ENCODE measurements at places on chromosomes 13 and 19.

DNA sequence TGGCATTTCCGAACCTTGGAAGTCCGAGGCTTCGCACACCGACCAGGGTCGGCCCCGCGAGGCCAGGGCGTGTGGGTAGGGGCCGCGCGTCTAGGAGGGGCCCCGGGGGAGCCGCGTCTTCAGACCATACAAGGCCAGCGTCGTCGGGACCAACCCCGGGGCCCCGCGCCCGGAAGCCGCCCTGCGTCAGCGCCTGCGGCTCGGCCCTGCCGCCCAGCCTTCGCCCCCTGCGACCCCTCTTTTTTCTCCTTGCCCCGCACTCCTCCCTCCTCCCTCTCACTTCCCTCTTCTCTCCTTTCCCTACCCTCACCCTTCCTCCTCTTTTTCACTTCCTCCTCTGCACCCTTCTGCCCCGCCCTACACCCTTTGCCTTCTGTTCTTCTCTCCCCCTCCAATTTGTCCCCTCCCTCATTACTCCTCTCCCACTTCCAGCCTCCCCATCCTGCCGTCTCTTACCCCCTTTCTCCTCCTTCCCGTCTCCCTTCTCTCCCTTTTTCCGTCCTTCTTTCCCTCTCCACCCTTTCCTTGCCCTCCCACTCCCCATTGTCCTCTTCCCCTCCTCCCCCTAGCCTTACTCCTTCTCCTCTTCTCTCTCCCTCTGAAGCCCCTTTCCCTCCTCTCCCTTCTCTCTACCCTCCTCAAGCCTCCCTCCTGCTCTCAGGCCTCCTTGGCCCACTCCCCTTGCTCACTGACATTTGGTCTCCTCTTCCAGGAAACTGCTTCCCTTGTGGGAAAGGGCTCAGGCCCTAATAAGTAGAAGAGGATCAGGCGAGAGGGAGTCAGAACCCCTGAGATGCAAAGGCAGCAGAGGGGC, 2.2 kb upstream of the PLEKHG2 start:
- peak; percentile 61 for DNase-seq

DNA sequence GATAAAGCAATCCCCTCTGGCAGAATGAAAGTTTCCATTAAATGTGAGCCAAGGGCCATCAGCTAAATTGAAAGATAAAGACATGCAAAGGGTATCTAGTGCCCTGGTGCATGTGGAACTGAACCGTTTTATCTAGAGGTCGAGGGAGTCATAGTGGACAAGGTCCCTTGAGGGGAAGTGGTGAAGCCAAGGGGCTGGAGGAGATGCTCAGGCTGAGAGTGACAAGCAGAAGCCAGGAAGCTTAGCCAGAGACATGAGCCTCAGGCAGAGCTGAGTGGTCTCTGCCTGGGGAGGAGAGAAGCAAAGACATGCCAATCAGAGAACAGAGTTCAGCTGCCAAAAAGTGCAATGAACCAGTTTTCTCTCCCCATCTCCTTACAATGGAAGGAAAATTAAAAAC, 68.1 kb upstream of the SLC10A2 start:
- no peak for DNase-seq

- no peak for DNase-seq
These were observed 2.9 kb downstream of the TGFB1 start for GRCh38 chr19:41350735-41351338.

- no peak for DNase-seq
These were observed 148.4 kb downstream of the COG6 start for GRCh38 chr13:39803851-39804250.

DNA sequence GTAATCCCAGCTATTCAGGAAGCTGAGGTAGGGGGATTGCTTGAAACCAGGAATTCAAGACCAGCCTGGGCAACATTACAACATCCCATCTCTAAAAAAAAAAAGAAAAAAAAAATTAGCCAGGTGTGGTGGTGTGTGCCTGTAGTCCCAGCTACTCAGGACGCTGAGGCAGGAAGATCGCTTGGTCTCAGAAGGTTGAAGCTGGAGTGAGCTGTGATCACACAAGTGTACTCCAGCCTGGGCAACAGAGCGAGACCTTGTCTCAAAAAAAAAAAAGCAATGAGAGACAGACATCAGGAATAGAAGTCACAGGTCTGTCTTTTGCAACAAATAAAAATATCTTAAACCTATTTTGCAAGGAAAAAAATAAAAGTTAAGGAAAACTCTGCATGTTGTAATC, 23.3 kb downstream of the TMEM38A start:
- DNase-seq = no peak

- no peak for DNase-seq
These were observed 8.0 kb upstream of the BAX start for GRCh38 chr19:48946463-48947257.

DNA sequence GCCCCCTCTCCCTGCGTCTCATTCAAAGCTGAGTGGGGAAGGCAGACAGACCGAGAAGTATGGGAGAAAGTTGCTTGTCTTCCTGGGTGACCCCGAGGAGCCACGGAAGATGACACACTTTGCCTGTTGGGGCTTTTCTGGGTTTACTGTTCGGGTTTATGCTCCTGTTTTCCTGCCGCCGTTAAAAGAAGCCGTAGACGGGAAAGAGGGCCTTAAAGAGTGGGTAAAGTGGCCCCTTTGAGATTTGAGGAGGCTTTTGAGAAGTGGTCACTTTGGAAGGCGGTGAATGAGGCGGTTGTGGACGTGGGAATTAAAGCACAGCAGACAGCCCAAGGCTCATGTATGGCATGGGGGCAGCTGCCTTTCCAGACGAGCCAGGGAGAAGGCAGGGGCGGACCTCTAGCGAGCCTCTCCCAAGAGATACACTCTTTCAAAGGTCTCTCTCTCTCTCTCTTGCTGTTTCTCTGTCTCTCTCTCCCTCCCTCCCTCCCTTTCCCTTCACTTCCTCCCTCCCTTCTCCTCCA, 493 bp upstream of the LHFPL6 start:
- no peak for DNase-seq

DNA sequence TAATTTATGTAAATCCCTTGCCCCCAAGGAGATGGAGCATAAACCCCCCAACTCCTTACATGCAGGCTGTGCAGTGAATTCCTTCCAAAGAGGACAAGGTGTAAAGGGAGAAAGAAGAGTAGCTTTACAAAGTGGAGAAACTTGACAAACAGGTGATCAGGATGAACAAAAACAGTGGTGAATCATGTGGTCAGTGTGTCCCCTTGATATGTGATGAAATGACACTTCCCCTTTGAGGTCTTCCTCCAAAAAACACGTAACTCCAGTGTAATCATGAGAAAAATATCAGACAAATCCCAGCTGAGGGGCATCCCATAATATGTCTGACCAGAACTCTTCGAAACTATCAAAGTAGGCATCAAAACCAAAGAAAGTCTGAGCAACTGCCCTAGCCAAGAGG, 29.5 kb upstream of the AKT2 start:
- DNase-seq = no peak

DNA sequence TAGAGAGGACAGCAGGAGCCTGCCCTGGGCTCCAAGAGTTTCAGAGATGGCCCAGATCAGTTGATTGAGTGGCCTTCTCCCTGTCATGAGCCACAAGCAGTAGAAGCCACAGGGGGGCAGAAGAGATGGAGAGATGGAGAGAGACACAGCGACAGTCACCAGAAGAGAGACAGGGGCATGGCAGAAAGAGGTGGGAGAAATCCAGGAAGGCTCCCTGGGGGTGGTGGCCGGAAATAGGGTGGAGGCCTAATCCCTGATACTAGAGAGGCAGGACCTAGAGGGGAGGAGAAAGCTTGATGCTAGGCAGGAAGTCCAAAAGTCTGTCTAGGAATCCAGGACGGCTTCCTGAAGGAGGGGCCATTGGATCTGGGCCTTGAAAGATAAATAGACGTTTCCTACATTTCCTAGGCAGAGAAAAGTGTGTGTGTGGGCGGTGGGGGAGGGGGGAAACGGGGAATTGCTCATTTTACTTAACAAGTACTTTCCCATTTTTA, 9.6 kb upstream of the TPM4 start:
- DNase-seq = peak; percentile 61

DNA sequence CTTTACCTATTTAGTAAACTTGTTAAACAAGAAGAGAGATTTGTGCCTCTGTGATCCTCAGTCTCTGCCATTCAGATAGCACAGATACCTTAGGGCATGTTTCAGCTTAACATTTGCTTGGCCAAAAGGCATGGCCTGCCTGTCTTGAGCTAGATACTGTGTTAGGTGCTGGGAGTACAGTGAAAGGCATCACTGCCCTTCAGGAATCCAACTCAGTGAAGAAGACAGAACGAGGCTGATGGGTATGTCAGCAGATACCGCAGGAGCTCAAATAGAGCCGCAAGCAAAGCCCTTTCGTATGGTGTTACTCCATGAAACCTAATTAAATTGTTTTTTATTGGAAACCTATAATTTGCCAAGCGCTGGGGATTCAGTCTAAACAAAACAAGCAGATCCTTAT, 12.9 kb downstream of the ZNF507 start:
- no peak for DNase-seq

DNA sequence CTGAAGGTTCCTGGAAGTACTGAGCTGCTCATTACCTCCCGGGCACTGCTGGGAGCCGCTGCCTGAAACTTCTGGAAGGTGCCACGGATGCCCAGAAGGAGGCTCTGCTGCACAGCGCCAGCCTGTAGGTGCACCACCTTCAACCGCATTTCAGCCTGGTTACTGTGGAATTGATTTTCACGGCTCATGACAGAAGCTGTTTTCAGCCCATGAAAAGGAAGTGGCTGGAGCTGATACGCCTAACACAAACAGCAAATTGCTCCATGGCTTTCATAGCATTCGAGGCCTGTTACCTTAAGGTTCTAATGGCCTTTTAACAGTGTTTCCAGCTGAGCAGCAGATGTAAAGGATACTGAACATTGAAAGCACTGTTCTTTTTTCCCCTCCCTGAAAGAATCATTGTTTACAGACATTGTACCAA, 22.0 kb downstream of the GPC6 start:
- no peak for DNase-seq

DNA sequence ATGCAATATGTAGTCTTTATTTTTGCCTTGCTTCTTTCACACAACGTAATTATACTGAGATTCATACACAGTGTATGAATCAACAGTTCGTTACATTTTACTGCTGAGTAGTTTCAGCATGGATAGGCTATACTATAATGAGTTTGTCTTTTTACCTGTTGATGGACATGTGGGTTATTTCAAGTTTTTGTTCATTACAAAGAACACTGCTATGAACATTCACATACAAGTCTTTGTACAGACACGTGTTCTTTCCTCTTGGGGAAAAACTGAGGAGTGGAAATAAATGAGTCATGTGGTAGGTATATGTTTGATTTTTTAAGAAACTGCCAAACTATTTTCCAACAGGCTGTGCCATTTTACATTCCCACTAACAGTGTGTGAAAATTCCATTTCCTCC, 35.1 kb downstream of the ENOX1 start:
- no peak for DNase-seq

DNA sequence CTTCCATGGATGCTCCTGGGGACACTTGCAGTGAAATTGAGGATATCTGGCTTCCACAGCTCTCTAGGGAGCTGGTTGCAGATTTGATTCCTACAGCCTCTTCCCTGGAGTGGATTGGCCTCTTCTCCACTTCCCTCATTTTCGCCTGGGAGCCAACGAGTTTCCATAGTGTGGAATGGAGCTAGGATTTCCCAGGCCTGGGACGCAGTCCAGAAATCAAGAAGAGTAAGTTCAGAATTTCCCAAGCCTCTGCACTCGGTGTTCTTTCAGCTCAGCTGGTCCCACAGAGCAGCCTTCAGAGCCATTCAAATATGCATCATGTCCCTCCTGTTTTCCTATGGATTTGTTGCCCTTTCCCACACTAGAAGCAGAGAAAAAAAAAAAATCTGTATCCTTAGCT, 68.2 kb downstream of the RAP2A start:
- no peak for DNase-seq

DNA sequence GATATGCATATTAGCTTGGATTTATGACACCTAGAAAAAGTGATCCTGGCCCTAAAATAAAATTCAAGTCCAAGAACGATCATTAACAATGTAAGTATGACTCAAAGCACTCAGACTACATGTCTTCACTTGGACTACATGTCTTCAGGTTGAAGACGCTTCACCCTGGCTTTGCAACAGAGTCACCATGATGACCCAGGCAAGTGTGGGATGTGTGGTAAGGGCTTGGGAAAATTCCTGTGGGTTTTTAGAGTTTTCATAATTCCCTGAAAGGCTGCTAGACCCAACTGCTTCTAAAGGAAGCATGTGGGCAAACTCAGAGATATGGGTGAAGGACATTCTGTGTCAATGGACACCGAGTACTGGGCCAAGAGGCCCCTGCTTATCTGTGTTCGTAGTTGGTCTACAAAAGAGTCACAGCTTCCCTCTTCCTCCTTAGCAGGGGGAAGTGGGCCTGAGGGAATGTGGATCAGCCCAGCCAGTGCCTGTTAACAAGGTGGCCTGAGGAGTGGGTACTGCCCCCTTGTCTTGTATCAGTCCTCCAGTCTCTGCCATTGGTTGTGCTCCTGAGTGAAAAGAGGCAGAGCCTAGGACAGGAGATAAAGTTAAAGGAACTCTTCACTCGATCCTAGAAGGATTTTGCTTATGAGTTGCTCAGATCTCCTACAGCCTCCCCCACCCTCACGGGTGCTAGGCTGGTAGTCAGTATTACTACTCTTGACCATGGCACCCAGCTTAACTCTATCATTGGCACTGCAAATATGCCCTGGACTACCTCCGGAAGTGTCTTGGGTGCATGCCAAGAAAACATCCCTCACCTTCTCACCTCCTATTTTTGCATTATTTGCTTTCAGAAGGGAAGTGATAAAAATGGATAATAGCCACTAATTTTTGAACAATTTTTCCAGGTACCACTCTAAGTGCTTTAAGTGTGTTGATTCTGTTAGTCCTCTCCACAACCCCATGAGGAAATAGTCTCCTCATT, 406.3 kb downstream of the COG6 start:
- DNase-seq = no peak

- peak; percentile 46 for DNase-seq
These were observed 15.4 kb upstream of the MATK start for GRCh38 chr19:3801412-3802096.

DNA sequence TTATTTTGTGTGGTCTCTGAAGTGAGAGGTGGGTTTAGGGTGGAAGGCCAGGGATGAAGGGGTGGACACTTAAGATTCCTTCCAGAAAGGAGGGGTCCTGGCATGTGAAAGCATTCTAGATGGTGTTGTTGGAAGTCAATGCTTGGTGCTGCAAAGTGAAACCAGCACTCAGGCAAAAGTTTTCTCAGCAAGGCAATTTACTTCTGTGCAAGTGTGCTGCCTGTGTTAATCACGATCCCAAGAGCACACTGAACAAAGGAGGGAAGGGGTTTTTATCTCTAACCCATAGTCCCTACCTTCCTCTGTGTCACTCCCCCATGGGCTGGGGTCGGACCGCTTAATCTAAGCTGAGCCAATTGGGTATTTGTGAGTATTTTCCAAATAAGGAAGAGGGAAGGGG, 1.3 kb downstream of the ZNF134 start:
- DNase-seq = no peak

DNA sequence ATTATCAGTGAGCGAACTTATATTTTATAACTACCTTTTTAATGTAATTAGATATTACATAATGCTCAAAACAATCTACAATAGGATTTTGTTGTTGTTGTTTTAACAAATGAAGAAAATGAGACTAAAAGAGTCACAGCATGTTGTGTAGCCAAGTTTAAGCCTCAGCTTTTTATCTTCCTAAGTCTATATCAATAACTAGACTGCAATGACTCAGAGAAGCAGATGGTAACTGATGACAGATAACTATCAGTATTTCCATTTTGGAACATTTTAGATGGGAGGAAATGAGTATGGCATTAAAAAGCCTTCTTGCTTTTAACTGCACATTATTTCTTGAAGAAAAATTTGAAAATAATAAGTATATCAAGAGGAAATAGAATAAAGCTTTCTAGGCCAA, 825.2 kb downstream of the SLITRK1 start:
- DNase-seq = no peak

- DNase-seq = no peak
These were observed 432 bp downstream of the ZNF611 start for GRCh38 chr19:52734331-52734892.

- no peak for DNase-seq
These were observed 26.8 kb upstream of the CYSLTR2 start for GRCh38 chr13:48626726-48627451.
